Right lobe of liver (tissue), 6 donors: ENCODE measurements at places on chromosomes 13 and 19. TPM values are rescaled to one million over a fixed set of nuclear protein-coding genes. Genes with fewer than 3 reads are reported as not detected.

VSTM2B gene
- total RNA-seq = not detected

CASP14 gene
- total RNA-seq = not detected

ZNF772 gene
- total RNA-seq = 1.7 TPM

PSG7 gene
- total RNA-seq = not detected

ZNF43 gene
- 1.5 TPM for total RNA-seq

GARIN5A gene
- total RNA-seq = 0.68 TPM

ZNF490 gene
- 3.6 TPM for total RNA-seq

GRCh38 chr13:79674765-79675515, 194.0 kb downstream of the NDFIP2 start:
- DNase-seq = no peak

- DNase-seq = no peak
Observed at GRCh38 chr13:20178156-20178555, 14.6 kb downstream of the GJB2 start.

- DNase-seq = no peak
Observed at GRCh38 chr19:46520616-46521015, 24.9 kb upstream of the PNMA8B start.

- no peak for DNase-seq
Observed at GRCh38 chr19:15316498-15316897, 15.8 kb downstream of the BRD4 start.

GRCh38 chr13:40228990-40229389, 437.5 kb downstream of the FOXO1 start:
- no peak for DNase-seq

GRCh38 chr13:113854238-113855011, 9.5 kb downstream of the GAS6 start:
- no peak for DNase-seq

DNA sequence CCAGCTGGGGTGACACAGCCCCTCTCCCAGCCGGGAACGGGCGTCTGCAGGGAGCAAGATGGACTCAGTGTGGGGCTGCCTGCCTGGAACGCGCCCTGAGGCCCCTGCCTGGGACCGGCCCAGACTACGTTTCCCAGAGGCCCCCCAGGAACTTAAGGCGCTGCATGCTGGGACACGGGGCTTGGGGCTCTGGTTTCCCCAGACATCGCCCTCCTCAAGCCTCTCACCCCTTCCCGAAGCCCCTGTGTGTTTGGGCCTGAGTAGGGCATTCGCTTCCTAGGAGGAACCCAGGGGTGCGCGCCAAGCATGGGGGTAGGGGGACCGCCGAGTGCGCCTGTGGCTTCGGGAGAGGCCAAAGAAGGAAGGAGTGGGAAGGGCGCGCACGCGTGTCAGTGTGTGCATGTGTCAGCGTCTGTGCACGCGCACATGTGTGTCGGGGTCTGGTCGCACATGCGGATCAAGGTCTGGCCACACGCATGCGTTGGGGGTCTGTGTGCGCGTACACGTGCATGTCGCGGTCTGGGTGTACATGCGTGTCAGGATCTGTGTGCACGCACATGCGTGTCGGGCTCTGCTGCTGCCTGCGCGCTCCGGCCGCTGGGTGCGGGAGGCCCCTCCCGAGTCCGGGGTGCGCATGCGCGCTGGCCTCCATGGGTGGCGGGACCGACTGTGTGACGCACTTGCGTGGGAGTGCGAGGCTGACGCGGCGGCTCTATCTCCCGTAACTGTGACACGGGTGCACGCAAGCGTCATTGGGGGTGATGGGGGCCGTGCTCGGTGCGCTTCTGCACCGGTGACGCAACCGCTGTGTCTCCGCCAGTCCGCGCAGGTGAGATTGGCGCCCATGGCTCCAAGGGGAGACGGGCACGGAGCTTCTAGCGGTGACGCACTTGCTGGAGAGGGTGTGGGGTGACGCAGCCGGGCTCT, 16.2 kb downstream of the ZNF331 start:
- peak; percentile 78 for DNase-seq

- DNase-seq = no peak
Observed at GRCh38 chr19:36573895-36574720, 1.0 kb upstream of the ZNF529 start.

DNA sequence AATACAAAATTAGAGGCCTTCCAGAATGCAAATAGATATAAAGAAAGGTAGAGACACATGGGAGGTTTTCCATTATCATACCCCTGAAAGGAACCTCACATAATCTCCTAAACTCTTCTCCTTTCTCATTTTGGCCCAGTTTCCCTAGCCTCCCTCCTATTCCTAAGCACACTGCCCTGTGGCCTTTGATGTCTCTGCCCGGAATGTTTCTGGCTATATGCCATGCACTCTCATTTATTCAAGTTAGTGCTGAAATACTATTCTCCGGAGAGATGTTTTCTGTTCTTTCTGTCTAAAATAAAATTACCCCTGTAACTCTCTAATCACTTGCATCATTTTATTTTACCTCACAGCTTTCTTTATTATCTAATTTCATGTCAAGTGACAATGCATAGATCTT, 1287.7 kb downstream of the SLITRK5 start:
- DNase-seq = no peak

- no peak for DNase-seq
Observed at GRCh38 chr13:63299866-63300394, 1884.3 kb upstream of the PCDH20 start.

GRCh38 chr19:46599716-46600373, 1.3 kb upstream of the CALM3 start:
- DNase-seq = no peak

DNA sequence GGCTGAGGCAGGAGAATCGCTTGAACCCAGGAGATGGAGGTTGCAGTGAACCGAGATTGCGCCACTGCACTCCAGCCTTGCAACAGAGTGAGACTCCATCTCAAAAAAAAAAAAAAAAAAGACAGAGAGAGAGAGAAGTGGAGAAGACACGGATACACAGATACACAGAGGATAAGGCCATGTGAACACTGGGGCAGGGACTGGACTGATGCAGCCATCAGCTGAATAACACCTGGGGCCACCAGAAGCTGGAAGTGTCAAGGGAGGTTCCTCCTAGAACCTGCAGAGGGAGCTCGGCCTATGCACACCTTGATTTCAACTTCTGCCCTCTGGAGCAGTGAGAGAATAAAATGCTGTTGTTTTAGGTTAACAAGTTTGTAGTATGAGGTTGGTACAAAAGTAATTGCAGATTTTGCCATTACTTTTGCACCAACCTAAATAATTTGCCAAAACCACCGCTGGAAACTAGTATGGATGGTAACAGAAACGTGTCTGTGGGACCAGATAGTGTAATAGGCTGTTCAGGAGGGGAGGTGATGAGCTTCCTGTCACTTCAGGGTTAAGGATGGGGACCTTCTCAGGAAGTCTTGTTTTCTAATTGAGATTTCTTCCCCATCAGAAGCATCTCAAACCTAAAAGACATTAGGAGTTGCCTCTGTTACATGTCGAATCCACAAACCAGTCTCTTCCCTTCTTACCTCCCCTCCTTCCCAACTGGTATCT, 36.4 kb upstream of the IGSF23 start:
- peak; percentile 40 for DNase-seq

DNA sequence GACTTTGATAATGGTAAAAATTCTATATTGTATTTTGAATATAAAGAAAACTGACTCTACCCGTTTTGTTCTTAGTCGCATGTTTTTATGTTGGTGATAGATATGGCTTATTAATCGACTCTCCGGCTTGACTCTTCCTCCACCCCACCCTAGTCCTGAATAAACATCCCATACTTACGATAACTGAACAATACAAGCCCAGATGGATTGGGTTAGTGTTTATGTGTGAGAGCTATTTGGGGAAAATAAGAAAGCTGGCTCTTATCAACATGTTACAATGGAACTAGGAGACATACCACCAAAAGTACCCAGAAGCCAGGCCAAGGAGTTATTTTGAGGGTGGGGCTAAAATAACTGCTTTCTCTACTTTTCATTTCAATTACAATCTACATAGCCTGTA, 796.3 kb downstream of the DIAPH3 start:
- DNase-seq = no peak
